Aorta (tissue), 5 donors: ENCODE measurements at places on chromosomes 6 and 20. TPM values are rescaled to one million over a fixed set of nuclear protein-coding genes. Genes with fewer than 3 reads are reported as not detected.

SLA2 gene
- total RNA-seq: 0.99 TPM

ARFGEF3 gene
- 2.5 TPM for total RNA-seq

NMBR gene
- 0.45 TPM for total RNA-seq

PCK1 gene
- 0.39 TPM for total RNA-seq
